ENCODE measurements at places on chromosomes 16 and 17. TPM values are rescaled to one million over a fixed set of nuclear protein-coding genes. Genes with fewer than 3 reads are reported as not detected.

DNA sequence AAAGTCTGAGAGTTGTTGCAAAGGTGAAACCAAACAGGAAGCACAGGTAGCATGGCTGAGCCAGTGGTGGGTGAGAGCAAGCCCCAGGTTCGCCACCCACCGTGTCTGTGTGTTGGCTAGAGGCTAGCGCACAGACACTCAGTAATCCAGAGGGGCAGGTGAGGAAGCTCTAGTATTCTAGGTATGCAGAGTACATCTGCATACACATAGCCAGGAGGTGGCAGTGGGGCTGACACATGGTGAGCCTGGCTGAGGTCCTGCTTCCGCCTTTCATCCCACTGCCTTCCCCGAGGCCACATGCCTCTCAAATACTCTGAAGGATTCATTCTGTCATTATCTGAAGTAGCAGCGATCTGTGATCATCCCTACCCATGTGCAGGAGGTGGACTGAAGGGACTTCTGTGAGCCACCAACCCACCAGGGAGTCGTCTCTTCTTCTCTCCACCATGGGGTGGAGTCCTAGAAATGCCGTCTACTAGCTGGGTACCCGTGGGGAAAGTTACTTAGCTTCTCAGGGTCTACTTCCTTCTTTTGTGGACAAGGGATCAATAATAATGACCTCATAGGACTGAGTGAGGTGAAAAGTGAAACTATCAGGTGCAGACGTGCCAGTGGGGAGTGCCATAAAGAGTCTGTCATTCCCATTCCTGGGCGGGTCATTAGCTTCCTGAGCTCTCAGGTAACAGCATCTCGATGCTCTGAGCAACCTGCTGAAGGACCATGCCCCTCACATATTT lies 36.0 kb upstream of the ICAM2 start:
- H3K27ac ChIP-seq = no peak overlapping the region
- DNase-seq = no peak
- peaks cover 6% of the 10 kb centered on the region for H3K36me3 ChIP-seq
- no peak overlapping the region for H3K4me3 ChIP-seq
- H3K27me3 ChIP-seq = no peaks in the 10 kb centered on the region

- no peaks in the 10 kb centered on the region for H3K27me3 ChIP-seq
- H3K4me3 ChIP-seq = no peak overlapping the region
- no peak overlapping the region for H3K27ac ChIP-seq
- H3K4me1 ChIP-seq = peaks cover 17% of the 10 kb centered on the region
- peaks cover 12% of the 10 kb centered on the region for H3K36me3 ChIP-seq
These were observed 27.6 kb downstream of the ELAC2 start for GRCh38 chr17:12990041-12990808.

TPSAB1 gene
- not detected for total RNA-seq

P2RX5 gene
- total RNA-seq = 1.6 TPM

SMPD3 gene
- total RNA-seq = 3.2 TPM

PDE6G gene
- 0.45 TPM for total RNA-seq
